ENCODE measurements at places on chromosomes 7 and 10.

DNA sequence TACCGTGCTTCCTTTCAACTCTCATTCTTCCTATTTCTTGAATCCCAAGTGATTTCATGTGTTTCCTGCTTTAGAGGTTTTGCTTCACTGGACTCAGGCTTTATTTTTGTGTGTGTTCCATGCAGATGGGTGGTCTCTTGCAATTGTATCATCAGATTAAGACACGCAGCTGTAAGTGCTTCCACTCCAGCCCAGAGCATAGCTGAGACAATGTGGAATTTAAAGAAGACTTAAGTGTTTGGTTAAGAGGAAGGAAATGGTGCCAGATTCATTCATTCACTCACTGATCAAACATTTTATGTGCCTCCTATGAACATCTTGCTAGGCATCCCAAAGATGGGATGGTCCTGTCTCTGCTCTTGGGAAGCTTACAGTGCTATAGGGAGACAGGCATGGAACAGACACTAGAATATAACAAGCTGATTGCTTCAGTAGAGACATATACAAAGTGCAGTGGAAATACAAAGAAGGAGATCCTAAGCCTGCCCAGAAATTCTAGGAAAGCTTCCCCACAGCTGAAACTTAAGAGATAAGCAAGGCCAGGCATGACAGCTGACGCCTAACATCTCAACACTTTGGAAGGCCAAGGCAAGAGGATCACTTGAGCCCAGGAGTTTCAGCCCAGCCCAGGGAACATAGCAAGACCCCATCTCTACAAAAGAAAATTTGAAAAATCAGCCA is 46.1 kb upstream of the LRRC17 start:
- DNase-seq: no peak
- no peak overlapping the region for H3K4me3 ChIP-seq
- H3K36me3 ChIP-seq: peaks cover 3% of the 10 kb centered on the region
- no peaks in the 10 kb centered on the region for H3K27me3 ChIP-seq
- no peak overlapping the region for H3K27ac ChIP-seq
- no peaks in the 10 kb centered on the region for H3K4me1 ChIP-seq

GRCh38 chr10:10975647-10976046 is 42.0 kb upstream of the CELF2 start:
- H3K27me3 ChIP-seq: peaks cover 90% of the 10 kb centered on the region
- H3K4me1 ChIP-seq: peaks cover 2% of the 10 kb centered on the region
- no peak for DNase-seq
- H3K27ac ChIP-seq: no peak overlapping the region
- no peak overlapping the region for H3K4me3 ChIP-seq
- H3K36me3 ChIP-seq: peaks cover 9% of the 10 kb centered on the region

DNA sequence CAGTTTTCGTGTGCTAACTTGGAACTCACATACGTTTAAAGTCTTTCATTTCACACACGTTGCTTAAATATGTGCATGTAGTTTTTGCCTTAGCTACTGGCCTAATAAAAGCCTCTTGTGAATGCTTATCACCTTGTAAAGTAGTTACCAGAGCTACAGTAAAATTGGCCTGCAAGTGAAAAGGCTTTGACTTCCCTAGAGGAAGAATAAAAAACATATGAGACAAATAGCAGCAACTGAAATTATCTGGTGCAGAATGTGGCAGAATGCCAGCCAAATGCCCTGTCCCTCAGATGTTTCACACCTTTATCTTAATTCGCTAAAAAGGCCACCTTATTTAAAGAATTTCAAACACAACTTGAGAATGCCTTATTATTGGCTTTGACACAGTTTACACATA is 28.1 kb upstream of the RPA3 start:
- H3K27ac ChIP-seq: no peak overlapping the region
- H3K27me3 ChIP-seq: no peaks in the 10 kb centered on the region
- H3K4me3 ChIP-seq: no peak overlapping the region
- peaks cover 4% of the 10 kb centered on the region for H3K4me1 ChIP-seq
- no peak for DNase-seq
- no peaks in the 10 kb centered on the region for H3K36me3 ChIP-seq

DNA sequence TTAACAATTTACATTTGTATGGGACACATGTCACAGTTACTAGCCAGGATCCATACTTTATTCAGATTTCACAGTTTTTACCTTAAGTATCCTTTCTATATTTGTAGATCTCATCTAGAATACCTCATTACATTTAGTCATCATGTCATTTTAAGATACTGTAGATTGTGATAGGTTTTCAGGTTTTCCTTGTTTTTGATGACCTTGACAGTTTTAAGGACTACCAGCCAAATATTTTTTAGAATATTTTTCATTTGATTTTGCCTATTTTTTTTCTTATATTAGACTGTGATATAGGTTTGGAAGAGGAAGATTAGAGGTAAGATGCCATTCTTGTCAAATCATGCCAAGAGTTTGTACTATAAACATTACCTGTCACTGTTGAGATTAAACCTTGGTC is 460.3 kb downstream of the ANKRD7 start:
- no peaks in the 10 kb centered on the region for H3K4me1 ChIP-seq
- H3K27me3 ChIP-seq: no peaks in the 10 kb centered on the region
- no peak overlapping the region for H3K4me3 ChIP-seq

GRCh38 chr7:156840134-156840533 is 52.8 kb downstream of the LMBR1 start:
- no peak overlapping the region for H3K27ac ChIP-seq
- no peak for DNase-seq
- peaks cover 5% of the 10 kb centered on the region for H3K36me3 ChIP-seq
- H3K27me3 ChIP-seq: no peaks in the 10 kb centered on the region

- no peak overlapping the region for H3K27ac ChIP-seq
- H3K4me1 ChIP-seq: peaks cover 5% of the 10 kb centered on the region
- H3K27me3 ChIP-seq: peaks cover 21% of the 10 kb centered on the region
- H3K36me3 ChIP-seq: no peaks in the 10 kb centered on the region
- no peak for DNase-seq
- no peak overlapping the region for H3K4me3 ChIP-seq
These were observed 76.5 kb downstream of the OR13A1 start for GRCh38 chr10:45238896-45239295.

DNA sequence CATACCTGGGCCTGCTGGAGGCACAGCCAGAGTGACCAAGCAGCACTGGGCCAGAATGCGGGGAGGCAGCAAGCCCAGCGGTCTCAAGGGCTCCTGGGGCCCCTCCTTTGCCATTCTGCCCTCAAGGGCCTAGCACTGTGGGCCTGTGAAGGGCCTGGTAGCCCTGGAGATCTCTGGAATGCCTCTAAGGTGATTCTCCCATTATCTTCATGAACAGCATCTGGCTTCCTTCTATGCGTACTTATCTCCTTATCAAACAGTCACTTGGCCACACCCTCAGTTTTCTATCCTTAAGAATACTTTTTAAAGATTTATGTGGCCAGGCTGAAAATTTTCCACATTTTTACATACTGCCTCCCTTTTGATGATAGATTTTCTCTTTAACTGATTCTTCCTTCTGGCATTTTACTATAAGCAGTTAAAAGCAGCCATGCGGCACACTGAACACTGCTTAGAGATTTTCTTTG is 67.5 kb upstream of the CCNY start:
- no peak overlapping the region for H3K27ac ChIP-seq
- peaks cover 9% of the 10 kb centered on the region for H3K4me1 ChIP-seq
- H3K4me3 ChIP-seq: no peak overlapping the region

GRCh38 chr10:7886056-7886455 is 67.8 kb downstream of the TAF3 start:
- peak overlapping the region; percentile 74 for H3K27ac ChIP-seq
- no peak for DNase-seq
- no peaks in the 10 kb centered on the region for H3K27me3 ChIP-seq

DNA sequence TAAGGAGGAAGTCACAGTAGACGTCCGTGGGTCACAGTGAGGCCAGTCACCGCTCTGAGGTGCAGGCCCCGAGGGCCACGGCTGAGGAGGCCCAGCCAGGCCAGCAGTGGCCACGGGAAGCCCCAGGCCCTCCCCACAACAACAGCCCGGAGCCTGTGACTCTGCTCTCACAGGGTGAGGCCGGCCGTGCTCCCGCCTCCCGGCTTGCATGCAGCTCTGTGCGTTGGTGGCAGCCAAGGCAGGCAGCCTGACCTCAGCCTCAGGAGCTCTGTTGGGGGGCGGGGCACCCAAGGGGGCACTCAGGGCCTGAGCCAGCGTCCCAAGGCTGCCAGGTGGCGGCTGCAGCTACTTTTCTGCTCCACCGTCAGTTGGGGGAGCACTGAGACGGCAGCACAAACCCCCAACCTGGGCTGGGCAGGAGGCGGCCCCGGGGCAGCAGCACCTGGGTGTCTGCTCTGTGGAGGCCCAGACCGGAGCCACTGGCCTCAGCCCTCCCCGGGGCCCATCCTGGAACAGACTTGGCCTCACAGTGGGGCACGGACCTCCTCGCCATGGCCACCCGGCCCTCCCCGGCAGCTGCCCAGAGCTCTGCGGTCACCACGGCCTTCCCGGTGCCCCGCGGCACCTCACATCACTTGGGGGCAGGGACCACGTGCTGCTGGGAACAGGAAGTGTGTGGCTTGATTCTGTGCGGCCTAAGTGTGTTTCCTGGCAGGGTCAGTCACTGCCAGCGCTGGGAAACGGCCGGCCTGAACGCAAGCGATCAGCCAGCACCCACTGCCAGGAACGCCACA is 13.3 kb downstream of the CYP2W1 start:
- DNase-seq: no peak
- no peak overlapping the region for H3K4me3 ChIP-seq
- peaks cover 4% of the 10 kb centered on the region for H3K4me1 ChIP-seq
- no peaks in the 10 kb centered on the region for H3K36me3 ChIP-seq
- no peaks in the 10 kb centered on the region for H3K27me3 ChIP-seq
- H3K27ac ChIP-seq: no peak overlapping the region

DNA sequence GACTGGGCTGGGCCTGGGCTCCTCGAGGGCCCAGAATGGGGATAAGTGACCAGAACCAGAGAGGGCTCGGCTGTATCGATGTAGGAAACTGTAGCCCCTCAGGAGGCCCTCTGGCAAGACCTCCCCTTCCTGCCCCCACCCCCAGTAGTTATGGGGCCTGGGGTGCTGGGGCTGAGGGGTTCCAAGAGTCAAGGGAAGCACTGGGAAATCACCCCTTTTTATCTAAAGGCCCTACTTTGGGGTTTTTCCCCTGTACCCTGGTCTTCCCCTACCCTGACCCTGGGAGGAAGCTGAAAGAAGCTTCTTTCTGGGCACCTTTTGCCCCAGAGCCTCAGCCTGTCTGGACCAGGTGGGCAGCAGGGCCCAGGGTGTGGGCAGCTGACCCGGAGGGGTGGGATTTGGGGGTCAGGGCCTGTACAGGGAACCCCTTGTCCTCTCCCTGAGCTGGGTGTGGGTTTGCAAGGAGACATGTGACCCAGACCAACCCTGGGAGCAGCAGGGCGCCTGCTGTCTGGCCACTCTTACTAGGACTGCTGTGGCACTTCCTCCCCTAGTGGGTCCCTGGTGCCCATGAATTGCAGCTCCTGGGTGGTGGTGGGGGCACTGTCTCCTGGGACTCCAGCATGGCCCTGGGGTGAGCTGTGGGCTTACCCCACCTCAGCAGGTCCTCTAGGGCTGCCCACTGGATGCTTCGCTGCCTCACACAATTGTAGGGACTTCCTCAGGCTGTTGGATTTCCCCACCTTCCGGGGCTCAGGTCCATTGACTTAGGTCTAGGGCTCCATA is 1.5 kb downstream of the IRF5 start:
- peak overlapping the region; percentile 95 for H3K27ac ChIP-seq
- no peak for DNase-seq
- peaks cover 28% of the 10 kb centered on the region for H3K4me1 ChIP-seq
- H3K27me3 ChIP-seq: no peaks in the 10 kb centered on the region

DNA sequence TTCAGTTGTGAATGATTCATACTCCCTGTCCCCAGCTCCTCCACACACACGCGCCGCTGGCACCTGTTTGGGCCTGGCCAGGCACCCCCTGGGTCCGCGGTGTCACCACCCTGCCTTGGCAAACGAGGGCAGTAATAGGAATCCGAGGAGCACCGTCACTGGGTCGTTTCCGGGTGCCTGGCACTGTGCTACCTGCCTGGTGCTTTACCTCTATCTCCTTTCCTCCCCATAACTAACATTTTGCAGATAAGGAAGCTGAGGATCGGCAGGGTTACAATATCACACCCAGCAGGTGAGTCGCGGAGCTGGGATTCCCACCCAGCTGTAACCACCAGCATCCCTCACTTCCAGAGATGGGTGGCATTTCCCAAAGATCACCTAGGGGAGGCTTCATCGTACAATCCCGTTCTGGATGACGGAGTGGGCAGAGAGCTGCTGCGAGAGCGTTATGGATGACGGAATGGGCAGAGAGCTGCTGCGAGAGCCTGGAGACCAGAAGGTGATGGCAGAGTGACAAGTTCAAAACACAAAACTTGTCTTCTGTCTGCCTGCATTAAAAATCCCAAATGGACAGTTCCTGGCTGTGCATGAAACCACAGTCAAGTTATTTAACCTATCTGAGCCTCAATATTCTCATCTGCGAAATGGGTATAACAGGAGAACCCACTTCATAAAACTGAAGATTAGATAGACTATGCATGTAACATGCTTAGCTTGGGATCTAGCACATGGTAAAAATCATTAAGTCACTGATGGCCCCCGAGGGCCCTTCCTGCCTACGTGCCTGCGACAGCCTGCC is 1.1 kb upstream of the HSPA12A start:
- peaks cover 11% of the 10 kb centered on the region for H3K36me3 ChIP-seq
- peaks cover 55% of the 10 kb centered on the region for H3K27me3 ChIP-seq
- no peak for DNase-seq
- H3K4me1 ChIP-seq: peaks cover 17% of the 10 kb centered on the region

All from T-helper 17 cell (primary cell).